Heart right ventricle (tissue), 16 donors: ENCODE measurements at places on chromosomes 4 and X. TPM values are rescaled to one million over a fixed set of nuclear protein-coding genes. Genes with fewer than 3 reads are reported as not detected.

DNA sequence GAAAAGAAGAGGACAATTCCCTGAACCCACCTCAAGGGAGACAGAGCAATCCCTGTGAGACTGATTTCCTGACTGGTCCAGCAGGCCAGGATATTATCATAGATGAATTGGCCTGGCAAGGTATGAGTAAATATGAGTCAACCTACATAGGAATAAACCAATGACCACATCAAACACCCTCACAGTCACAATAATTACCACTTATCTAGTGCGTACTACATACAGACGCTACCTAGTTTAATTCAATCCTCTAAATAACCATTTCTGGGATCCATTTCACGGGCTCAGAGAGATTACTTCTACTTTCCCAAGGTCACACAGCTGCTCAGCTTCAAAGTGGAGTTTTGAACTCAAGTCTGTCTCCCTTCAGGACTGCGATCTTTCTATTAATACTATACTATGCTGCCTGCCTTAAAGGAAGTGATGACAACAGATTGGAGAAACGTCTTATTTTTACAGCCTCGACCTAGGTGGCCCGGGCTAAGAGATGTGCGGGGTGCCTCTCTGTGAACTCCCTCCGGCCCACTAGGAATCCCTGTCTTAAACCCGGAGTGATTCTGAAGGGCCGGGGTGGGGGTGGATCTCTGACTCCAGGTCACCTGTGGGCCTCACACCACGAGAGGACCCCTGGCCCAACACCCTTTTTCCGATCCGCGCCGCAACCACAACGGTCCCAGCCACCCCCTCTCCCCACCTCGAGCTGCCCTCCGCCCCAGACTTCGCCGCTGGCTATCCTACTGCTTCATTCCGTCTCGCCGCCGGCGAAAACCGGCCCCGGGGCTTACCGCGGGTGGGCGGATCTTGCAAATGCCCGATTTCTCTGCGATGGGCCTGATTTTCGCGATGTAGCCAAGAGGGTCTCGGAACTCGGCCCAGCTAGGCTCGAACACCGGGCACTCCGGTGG, 800 bp downstream of the KDM5C start:
- DNase-seq: no peak

GRCh38 chrX:9033179-9033578, 748 bp downstream of the FAM9B start:
- no peak for DNase-seq

DNA sequence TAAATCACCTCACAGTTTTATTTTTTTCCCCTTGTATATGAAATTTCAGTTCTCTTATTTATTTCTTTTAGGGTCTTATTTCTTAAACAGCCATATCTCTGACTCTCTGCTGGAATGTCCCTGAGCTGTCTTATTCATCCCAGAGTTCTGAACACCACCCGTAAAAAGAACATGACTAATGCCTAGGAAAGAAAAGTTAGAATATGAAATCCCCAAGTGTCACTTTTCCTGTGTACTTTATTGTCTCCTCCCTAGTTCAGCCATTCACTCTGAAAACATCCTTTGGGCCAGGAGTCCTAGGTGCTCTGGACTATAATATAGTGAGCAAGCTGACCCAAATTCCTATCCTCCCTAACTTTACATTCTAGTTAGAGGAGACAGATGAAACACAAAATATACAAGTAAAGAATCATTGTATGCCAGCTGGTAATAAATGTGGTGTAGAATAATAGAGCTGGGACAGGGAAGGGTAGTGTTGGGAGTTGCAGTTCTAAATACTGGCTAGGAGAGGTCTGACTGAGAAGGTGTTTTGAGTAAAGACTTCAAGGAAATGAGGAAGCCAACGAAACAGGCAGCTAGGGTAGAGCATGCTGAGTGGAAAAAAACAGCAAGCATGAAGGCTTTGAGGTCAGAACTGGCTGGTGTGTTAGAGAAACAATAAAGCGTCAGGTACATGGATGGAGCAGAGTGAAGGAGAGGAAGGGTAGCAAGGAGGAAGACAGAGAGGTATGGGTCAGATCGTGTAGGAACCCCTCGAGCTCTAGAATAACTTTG, 40.6 kb upstream of the FTHL17 start:
- DNase-seq: no peak

DNA sequence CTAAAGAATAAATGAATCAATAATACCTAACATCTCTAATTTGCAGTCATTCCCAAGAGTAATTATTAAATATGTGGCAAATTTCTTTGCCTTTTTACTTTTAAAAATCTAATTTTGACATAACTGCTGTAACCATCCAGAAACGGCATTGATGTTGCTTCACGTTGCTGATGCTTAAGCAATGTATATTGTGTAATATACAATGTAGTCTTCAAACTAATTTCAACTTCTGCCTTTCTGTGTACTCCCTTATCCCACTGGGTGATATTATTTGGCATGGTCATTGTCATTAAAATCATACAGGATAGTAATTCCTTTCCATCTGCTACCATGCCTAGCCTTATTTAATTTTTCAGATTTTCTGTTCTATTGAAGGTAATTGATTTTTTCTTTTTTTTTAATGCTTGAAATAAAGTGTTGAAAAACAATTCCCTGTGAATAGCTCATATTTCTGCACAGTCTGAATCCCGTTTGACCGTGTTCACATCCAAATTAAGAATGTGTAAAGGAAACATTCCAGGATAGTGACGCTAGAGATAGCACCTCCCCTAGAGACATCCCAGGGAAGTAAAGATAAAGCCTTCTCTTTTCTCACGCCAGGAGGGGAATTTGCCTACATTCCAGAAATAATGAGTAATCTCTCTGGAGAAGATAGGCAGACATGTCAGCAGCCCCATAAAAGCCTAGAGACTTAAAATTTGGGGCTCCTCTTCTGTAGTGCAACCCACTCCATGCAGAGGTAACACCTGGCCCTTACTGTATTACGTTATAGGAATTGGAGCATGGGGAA, 8.6 kb downstream of the FAM200B start:
- DNase-seq: no peak

DNA sequence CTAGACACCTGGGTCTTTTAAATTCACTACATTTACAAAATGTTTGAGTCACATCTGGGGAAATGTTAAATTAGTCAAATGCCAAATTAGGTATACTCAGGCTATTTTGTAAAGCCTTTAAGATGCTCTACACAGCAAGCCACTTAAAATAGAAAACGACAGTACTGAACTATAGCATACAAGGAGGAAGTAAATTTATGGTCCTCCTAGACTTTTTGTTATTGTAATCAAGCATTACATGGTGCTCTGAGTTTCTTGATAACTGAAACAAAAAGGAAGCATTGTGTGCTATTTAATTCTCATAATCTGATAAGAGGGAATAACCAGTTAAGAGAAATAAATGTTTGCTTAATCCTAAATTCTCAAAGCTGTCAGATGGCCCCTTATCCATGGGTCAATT, 46.2 kb downstream of the SLC9A7 start:
- no peak for DNase-seq

DNA sequence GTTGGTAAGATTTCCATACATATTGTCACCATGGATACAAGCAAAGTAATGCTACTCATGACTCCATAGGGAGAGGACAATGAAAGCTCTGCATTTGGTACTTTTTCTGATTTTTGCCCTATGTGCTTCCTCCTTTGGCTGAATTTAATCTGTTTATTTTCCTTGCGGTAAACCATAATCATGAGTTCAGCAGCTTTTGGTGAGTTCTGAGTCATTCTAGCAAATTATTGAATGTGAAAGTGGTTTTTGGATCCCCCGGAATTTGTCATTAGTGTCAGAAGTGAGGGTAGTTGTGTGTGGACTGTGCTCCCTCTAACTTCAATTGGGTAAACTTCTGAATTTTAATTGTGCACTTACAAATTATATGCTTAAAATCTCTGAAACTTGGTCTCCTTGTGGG, 170.3 kb downstream of the MOSPD2 start:
- DNase-seq: no peak

DNA sequence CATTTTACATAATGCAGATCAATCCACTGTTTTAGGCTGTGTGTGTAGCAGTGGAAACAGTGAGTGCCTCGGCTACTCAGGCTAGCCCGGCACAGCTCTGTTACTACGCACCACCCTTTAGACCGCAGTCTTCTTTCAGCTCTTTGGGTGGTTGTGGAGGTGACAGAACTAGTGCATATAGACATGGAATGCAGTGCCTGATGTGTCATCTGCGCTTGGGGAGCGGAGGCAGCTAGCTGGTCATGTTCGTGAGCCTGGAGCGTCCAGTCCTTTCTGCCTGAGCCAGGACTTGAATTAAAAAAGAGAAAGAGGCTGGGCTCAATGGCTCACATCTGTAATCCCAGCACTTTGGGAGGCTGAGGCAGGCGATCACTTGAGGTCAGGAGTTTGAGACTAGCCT, 4.8 kb downstream of the TBC1D14 start:
- DNase-seq: no peak

Gene GLOD5
- not detected for polyA plus RNA-seq
